Epithelial cell of proximal tubule (primary cell): ENCODE measurements at places on chromosomes 2 and 18. TPM values are rescaled to one million over a fixed set of nuclear protein-coding genes. Genes with fewer than 3 reads are reported as not detected.

DNA sequence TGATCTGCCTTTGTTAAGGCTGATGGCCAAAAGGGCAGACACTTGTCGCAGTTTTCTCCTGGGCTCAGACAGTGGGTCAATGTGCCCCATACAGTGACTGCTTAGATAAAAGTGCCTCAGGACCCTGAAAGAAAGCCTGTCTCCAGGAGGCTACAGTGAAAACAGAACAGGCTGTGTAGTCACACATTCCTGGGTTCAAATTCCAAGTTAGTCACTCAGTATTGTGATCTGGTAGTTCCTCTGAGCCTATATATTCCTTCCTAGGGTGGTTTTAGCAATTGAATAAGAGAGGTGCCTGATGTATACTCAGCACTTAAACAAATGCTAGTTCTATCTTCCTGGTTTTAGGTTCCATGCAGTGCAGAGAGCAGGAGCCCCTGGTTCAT, 54.4 kb downstream of the RPL37A start:
- no peak for DNase-seq

PRSS56 gene
- not detected in 2 replicates for total RNA-seq

GRCh38 chr2:86078774-86079545, 26.7 kb downstream of the POLR1A start:
- DNase-seq: no peak

GRCh38 chr2:238164906-238165287, 6.1 kb downstream of the ERFE start:
- no peak for DNase-seq

DNA sequence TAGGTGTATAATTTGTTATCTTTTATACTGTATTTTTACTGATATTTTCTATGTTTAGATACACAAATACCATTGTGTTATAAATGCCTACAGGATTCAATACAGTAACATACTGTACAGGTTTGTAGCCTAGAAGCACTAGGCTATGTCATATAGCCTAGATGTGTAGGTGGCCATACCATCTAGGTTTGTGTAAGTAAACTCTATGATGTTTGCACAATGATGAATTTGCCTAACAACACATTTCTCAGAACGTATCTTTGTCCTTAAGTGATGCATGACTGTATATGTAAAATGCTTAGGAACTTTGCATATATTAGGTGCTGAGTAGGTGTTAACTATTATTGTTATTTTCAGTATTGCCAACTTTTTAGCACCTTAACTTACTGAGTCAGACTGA, 17.3 kb downstream of the UNC80 start:
- no peak for DNase-seq

EPB41L5 gene
- 17.9 and 27.0 TPM in 2 replicates for total RNA-seq

HOXD13 gene
- total RNA-seq: not detected in 2 replicates

DNA sequence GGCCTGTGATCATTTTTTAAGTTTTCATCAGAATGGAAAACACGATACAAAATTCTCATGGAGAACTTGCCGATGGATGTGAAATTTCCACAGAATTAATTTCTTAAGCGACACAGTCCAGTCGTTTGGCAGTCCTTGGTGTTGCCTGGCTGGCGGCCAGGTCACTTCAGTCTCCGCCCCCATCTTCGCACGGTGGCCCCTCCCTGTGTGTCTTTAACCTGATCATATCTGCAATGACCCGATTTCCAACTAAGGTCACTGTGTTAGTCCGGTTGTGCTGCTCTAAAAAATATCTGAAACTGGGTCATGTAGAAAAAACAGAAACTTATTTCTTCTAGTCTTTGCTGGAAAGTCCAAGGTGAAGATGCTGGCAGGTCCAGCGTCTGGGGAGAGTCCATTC, 44.5 kb upstream of the COPS8 start:
- no peak for DNase-seq

STEAP3 gene
- 27.8 and 35.1 TPM in 2 replicates for total RNA-seq

KRTCAP3 gene
- 10.0 and 20.5 TPM in 2 replicates for total RNA-seq

DNA sequence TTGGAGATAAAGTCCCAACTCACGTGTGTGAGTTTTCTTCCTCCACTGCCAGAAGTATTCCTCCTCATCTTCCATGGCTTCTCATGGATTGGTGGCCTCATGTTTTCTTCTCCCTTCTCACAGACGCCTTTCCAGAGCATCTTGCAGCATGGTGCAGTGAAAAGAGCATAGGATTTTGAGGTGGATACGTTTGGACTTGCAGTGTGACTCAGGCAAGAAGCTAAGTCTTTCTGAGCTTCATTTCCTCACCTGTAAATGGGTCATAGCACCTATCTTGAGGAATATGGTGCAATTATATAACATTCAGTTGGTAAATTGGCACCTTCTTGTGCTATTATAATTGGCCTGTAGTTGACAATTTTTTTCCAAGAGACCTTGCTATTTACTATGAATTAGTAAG, 247.6 kb downstream of the RDH14 start:
- DNase-seq: no peak

DNA sequence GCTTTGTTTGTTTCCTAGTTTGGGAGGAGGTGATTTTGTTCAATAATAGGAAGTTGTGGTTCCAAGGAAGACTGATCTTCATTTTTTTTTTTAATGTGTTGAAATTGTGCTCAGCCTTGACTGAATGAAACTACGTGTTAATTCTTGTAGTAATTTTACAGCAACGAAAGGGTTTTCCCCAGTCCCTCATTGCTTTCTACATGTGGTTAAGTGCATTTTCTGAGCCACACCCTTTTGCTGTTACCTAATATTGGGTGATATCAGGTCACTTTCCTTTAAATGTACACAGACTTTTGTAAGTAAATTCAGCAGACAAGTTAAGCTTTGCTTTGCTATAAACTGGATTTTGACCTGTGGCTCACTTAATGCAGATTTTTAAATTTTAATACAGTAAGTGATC, 73.6 kb downstream of the OTX1 start:
- DNase-seq: no peak

TRABD2A gene
- 0.58 and 1.5 TPM in 2 replicates for total RNA-seq

CHN1 gene
- 12.2 and 22.5 TPM in 2 replicates for total RNA-seq

- DNase-seq: no peak
Measured at GRCh38 chr18:35028536-35028935, 12.7 kb upstream of the MAPRE2 start.

SYT4 gene
- total RNA-seq: not detected in 2 replicates
